ENCODE measurements at places on chromosomes 3 and 15.

DNA sequence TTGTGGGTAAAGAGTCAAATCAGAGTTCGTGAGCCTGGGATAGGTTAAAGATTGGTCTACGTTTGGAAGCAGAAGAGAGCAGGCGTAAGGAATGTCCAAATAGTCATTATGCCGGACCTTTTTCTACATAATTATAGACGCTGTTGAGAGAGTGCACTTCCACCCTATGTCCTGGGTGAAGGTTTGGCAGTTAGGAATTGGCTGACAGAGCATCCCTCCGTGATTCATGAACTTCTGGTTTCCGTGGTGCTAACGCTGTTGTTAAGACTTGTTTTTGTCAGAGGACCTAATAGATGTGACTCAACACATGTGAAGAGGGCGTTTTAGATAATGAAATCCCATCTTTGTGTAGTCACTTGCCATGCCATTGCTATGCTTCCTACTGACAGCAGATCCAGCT, 1.1 kb downstream of the EAF1 start:
- peak; percentile 35 for DNase-seq

- peak; percentile 40 for DNase-seq
These were observed 37.7 kb downstream of the TM4SF4 start for GRCh38 chr3:149512073-149512782.

DNA sequence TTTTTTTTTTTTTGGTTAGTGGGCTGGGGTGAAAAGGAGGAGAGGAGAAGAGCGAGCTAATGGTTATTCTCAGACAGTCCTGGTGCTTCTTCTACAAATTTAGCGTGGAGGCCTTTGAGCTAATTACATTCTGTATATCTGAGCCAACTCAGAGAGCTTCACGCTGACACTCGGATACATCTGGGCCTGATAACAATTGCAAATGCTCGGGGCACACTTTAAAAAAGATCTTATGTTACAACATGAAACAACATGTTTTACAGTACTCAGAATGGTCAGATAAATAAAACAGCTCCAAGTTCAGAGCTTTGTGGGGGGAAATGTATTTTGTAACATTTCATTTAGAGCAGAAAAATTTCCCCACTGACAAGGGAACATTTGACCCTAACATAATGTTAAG, 966.9 kb upstream of the NR2F2 start:
- no peak for DNase-seq

DNA sequence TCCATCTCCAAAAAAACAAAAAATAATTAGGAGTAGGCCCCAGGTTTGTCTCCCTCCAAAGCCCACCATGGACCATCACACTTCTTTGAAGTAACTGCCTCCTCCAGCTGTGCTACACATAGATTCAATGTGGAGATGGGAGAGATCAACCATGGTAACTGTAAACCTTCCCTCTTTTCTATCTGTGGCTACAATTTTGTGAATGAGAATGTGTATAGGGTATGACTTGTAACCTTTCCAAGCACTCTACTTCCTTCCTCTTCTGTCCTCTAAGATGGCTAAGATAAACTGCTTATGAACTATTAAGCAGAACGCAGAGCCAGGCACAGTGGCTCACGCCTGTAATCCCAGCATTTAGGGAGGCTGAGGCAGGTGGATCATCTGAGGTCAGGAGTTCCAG, 55.5 kb upstream of the ATP11B start:
- DNase-seq: no peak

DNA sequence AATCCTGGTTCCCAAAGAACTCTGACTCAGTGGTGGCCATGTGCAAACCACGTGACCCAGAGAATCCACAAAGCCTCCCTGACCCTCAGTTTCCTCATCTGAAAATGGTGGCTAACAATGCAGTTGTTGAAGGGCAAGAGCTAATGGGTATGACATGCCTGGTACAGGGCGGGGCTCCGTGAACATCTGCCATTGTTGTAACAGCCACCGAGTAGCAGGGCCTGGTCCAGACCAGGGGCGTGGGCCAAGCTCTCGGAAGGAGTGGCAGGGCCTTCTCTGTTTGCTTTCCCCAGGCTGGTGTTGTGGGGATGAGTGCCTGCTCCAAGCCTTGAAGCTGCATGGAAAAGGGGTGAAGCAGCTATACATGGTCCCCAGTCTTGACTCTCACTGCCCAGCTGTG, 13.4 kb downstream of the MAPKAPK3 start:
- no peak for DNase-seq

DNA sequence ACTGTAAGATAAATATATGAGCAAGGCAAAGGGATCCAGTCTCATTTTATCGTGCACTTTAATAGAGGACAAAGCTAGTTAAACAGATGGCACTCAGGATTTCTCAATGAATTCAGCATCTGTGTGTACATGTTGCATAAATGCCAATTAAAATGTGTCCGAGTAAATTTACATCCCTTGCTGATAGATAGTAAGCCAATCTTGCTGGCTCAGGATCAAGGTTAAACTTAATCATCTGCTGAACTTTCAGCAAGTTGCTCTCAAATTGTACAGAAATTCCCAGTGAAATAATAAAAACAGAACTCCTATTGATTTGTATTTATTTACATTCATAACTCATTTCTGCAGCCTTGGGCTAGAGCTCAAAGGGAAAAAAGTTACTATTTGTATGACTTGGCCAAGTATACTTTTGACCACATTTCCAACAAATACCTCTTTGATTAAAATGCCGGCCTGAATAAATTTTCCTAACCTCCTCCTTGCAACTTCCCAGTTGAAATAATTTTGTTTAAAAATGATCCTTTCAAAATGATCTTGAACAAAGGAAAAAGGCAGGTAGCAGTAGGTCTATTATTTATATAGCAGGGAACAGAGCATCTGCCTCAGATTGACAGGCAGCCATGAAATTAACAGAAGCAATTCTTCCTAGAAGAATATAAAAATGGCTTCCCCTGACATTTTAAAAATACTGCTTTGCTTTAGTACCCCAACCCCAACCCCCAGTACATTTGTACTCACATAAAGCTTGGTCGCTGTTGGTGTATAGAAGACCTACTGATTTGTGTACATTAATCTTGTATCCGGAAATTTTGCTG, 1001.9 kb downstream of the ROBO1 start:
- no peak for DNase-seq

GRCh38 chr3:134622806-134623365, 27.9 kb downstream of the KY start:
- DNase-seq: no peak

DNA sequence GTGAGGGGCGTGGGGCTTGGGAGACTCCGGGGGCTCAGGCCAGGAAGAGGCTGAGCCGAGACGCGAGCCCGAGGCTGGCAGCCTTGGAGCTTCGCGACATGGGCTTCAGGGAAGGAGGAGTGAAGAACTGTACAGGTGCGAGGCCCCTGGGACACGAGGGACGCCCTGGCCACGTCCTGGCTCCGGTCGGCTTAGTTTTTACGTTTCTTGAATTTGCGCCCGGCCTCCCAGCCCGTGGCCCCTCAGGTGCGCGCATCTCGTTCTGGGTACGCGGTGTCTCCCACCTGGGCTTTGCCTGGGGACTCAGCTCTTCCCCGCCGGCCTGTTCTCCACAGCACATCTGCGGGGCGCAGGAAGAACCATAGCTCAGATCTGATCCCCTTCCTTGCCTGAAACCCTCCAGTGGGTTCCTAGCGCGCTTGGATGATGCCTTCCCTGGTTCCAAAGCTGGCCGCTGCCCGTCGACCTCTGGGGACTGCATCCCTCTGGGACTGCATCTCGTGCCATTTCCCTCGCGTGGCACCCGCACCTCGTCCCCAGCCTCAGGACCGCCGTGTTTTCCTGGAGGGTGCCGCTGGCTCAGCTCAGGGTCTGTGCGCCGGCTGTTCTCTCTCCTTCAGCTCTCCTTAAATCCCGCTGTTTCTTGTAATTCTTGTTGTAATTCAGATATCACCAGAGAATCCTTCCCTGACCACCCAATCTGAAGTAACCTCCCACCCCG, 614 bp downstream of the CHCHD6 start:
- DNase-seq: no peak

DNA sequence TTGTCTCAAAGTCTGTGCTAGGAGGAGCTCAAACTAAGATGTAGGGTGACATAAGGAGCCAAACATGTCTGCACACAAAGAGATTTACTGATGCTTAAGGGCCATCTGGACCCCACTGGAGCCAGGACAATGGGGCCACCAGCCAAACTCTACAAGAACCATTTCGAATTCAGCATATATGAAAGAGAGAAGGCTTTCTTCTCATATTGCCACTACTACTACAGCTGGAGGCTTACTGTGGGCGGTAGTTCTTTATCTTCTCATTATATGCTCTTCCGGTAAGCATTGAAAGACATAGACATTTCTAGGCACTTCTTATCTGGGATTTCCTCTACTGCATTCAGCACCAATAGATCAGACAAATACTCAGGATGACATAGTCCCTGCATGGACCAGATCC, 404.4 kb upstream of the PROK2 start:
- no peak for DNase-seq

GRCh38 chr3:147886879-147887278, 477.7 kb downstream of the ZIC1 start:
- no peak for DNase-seq

DNA sequence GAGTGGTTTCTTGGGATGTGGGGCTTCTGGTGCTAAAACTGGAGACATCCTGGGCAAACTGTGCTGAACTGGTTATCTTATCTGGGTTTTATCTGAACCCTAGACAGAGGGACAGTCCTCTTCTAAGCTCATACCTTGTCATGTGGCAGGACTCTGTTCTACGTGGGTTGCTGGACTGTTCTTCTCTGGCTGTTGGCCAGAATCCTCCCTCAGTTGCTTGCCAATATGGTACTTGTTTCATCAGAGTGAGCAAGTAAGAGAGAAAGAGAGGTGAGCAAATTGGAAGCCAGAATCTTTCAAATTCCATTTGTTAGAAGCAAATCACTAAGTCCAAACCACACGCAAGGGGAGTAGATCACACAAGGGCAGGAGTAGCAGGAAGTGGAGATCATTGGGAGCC, 291.5 kb upstream of the TBL1XR1 start:
- DNase-seq: no peak

DNA sequence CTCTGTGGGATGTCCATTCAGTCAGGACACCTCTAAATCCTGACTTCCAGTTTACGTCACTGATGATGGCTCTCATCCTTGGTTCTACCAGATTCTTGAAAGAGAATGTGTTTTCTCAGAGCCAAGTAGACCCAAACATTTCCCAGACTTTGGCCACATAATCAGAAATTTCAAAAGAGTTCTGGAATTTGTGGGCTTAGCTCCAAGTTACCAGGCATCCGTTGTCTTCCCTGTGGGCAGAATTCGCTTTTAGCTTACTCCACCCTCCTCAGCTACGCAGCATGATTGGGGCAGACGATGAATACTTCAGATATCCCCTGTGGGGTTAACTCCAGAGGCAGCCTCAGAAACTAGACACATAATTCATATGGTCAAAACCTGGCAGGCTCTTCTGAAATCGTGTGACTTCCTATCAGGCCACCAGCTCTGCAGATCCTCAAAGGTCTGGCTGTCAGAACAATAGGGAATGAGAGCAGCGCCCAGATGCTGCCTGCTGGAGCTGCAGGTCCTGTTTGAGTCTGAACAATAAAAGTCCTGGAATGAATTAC, 30.6 kb downstream of the CRTC3 start:
- no peak for DNase-seq

DNA sequence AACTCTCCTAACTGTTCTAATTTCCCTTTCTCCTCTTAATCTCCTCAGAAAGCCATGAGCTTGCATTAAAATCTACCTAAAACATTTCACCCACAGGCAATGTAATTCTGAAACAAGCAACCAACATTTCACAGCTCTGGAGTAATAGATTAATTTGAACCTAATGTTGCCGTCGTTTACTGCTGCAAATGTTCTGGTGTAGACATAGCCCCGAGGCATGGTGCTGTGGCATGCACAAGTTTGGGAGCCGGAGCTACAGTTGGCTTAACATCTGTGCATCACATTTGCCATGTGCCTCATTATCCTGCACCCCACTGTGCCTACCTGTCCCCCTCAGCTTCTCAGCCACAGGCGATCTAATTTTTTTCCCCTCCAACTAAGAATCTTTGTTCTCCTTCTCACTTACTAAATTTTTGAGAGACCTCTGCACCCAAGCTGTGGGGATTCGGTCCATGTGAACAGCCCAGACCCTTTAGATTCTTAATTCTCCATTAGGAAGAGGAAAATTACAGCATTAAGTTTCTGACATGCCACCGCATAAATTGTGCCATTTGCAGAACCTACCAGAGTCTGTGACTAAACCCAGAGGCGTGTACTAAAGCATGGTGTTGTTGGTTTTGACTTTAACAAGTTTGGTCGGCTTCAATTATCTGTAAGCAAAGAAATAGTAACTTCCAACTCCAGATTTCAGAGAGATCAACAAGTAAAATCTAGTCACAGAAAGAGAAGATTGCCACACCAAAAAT, 419.2 kb downstream of the MECOM start:
- no peak for DNase-seq

- DNase-seq: no peak
These were observed 162.2 kb downstream of the LPP start for GRCh38 chr3:188316021-188316722.

DNA sequence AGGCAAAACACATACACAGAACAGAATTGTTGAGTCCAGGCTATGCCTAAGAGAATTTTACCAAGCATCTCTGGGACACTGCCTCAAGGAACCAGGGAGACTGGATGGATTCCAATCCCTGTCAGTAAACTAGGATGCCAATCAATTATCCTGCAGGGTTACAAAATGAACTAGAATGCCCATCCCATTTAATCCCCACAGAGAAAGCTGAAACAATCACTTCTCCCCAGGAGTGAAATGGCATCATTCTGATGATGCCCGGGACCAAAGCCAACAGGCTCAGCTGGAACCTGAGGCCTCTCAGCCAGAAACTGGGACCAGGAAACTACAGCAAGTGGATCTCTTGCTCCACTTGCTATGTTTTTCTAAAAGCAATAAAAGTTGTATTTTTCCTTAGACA, 130.0 kb upstream of the TJP1 start:
- DNase-seq: no peak

- DNase-seq: no peak
These were observed 53.8 kb upstream of the SEC22A start for GRCh38 chr3:123147754-123148535.

DNA sequence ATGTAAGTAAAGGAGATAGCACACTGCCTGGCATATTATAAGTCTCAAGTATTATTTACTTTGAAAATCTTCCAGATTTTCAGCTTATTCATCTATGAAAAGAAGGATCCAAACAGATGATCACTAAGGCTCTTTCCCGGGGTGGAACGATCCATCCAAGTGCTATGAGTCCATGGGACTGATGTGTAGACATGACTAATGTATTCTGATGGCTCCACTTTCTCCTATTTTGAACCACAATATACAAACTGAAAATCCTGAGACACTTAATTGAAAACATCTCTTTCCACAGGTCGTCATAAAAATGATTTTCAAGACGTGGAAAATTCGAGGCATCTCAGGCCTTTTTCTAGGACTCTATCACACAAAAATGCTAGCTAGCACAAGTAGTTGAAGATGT, 33.4 kb upstream of the CHRM5 start:
- DNase-seq: no peak

DNA sequence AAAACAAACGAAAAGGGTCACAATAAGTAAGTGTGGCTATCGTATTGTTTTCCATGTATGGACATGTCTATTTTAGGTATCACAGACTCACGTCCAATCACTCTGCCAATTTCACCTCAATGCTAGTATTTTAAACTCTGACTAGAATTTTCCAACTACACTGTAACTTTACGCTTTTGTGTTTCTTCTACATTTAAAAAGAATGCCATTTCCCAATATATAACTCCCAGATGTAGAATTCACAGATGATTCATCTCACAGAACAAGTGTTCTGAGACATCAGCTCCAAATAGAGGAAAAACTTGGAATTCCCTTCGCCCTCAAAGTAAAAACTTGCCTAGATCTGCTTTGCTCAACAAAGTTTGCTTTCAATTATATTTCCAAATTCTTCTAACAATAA, 14.2 kb downstream of the LRIG1 start:
- DNase-seq: no peak

All from stimulated activated naive CD8-positive, alpha-beta T cell treated with anti-CD3 and anti-CD28 coated beads, Interleukin-15, amount 100 ng/mL, for 72 hours (primary cell).